WTC11 (cell line): ENCODE measurements at places on chromosomes 16 and 17. TPM values are rescaled to one million over a fixed set of nuclear protein-coding genes. Genes with fewer than 3 reads are reported as not detected.

DNA sequence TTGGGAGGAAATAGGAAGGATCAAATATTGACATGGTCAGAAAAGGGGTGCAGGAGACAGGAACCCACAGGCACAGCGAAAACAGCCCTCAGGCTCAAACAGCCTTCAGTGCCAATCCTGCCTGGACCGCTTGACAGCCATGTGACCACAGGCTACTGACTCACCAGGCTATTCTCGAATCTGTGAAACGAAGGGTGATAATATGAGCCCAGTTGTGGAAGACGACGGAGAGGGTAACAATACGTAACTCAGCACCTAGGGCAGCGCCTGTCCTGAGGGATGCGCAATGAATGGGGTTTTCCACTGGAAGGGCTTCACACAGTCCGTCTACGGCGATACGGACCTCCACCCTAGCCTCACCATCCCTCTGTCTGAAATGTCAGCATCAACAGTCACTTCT, 117.3 kb upstream of the RCVRN start:
- DNase-seq: no peak

DNA sequence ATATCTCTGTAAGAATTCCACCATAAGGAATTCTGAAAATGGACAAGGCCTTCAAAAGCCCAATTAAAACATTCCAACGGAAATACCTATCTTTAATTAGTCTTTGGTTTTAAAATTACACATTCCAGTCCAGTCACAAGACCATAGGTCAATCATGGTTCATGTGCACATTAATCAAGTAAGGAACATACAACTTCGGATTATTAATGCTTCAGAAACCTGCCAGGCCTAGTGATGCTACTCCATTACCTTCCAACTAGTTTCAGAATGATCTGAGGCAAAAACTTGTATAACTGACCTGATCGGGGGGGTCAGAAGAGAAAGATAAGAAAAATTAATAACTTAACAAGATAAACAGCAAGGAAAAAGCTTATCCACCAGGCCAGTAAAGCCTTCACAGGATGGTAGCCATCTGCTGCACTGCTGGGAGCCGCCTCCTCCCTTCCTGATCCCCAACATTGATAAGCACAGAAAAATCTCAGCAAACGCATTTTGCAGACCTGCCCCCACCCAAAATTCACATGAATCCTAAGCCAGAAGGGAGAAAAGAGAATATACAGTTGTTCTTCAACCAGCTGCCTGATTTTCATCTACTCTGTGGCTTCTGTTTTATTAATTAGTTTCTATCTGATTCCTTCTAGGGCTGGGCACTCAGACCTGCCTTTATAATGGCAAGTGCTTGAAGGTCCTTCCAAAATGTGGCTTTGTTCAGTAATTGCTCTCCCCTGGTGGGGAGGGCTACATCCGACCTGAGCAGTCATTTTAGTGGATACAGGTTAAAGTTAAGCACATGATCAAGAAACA, 6.0 kb downstream of the SDR42E1 start:
- no peak for DNase-seq

Gene SLC12A4
- total RNA-seq: 67.5 to 94.1 TPM (median 73.7 TPM) in 3 replicates

Gene KRT28
- total RNA-seq: not detected in 3 replicates
